SW 1271 (cell line): ENCODE measurements at places on chromosomes 6 and 20.

DNA sequence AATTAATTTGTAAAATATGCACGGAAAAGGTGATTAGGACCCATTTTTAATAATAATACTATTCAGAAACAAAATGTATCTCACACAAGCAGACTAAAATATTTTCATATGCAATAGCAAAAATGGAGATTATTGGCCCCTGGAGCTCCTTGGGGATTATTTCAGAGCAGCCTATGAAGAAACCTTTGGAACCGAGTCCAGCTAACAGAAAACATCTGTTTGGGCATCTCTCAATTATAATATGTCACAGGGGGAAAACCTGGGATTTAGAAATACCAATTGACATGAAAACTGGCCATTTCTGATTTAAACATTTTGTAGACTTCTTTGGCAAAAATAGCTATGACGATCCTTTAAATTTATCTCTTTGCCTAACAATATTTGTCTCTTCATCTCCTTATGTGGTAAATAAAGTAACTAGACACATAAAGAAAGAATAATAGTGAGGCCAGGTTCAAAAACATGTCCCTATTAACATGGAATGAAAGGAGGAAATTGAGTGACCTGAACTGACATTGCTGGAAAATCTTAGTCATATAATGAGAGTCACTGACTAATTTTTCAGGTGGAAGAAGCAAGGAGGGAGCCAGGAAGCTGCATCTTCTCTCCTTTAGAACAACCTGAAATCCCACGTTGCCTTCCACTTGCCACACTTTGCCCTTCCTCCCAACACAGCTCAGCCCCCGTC lies 199.0 kb downstream of the SOD2 start:
- DNase-seq: no peak

- no peak for DNase-seq
These were observed 18.8 kb downstream of the MAP3K4 start for GRCh38 chr6:161010418-161010817.

DNA sequence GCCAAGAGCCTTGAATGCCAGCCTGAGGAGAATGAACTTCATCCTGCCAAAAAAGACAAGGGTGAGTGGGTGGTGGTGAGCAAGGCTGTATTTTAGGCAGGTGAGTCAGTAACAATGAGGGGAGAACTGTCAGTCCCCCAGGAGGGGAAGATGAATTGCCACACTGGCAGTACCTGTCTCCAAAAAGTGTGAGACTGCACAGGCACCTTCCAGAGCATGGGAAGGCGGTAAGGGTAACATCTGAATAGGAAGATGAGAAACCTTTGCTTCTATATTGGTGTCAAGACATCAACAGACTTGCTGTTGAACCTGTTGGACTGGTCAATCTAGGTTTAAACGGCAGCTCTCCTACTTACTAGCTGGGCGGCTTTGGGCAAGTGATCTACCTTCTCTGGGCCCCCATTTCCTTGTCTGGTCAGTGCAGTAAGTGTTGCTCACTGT lies 30.9 kb downstream of the STK35 start:
- DNase-seq: no peak

DNA sequence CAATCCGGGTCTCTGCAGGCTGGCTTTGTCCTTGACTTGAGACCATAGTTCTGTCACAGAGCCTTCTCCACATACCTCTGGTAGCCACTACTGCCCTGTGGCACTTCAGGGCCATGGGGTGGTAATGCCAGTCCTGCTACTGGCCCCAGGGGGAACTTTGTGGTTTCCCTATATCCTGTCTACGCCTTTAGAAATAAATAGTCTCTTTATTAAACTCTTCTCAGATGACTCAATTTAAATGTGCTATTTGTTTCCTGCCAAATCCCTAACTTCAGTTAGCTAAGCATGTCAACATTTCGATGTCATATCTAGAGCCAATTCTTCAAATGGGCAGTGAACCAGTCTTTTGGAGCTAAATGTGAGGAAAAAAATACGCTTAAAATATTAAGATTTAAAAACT lies 60.1 kb downstream of the SEL1L2 start:
- no peak for DNase-seq

- no peak for DNase-seq
These were observed 92.7 kb downstream of the FAM217A start for GRCh38 chr6:3986241-3986640.
